Amniotic stem cell (primary cell): ENCODE measurements at places on chromosomes 1 and 21.

GRCh38 chr1:95731466-95731865, 497.5 kb downstream of the RWDD3 start:
- DNase-seq: no peak

DNA sequence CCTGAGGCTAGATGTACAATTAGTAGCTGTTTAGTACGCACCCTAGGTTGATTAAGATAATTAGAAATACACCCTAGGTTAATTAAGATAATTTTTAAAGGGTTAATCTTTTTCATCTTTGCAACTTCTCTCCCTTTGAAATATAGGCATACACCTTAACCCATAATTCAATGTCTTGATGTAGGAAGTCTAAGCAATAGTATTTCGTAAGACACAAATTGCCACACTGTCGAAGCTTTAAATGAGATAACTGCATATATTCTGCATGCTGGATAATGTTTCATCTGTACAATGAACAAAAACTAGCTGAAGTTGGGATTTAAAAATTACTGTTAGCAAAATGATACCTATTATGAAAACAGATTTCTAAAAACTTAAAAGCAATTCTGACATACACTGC, 122.9 kb downstream of the EVI5 start:
- DNase-seq: no peak

DNA sequence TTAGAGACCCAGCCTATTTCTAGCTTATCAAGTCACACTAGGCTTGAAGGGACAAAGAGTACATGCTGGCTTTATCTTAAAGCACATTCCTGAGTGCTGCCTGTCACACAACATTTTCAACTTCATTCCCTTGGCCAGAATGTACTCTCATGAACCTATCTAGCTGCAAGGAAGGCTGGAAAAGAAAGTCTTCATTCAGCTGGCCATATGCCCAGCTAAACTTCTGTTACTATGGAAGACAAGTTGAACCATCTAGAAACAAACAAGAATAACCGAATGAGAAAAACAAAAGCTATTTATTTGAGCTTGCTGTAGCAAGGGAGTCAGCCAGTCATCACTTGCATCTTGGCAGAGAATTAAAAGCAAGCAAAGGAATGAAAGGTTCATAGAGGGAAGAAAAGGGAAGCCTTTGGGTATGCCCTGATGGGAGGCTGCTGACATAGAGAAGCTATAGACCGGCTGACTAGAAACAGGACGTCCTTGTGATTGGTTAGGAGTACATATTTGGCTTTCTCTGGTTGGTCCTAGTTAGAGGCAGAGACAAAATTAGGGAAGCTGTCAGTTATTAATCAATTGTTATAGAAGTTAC, 108.4 kb downstream of the NEK7 start:
- no peak for DNase-seq

DNA sequence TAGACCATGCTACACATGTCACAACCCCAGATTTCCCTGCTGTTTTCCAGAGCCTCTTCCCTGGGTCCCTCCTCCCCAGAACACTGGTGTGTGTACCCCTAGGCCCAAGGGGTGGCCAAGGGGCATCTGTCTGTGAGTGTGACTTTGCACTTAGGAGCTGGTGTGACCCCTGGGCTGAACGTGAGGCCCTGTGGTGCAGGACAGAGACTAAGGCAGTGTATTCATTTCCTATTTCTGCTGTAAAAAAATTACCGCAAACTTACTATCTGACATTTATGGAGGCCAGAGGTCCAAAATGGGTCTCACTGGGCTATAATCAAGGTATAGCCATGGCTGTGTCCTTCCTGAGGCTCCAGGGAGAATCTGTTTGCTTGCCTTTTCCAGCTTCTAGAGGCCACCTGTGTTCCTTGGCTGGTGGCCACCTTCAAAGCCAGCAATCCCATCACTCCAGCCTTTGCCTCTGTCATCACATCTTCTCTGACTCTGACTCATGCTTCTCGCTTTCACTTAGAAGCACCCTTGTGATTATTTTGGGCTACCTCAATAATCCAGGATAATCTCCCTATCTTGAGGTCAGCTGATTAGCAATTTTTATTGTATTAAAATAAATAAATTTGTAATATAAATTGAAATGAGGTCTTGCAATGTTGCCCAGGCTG, 24.0 kb upstream of the ELOA start:
- no peak for DNase-seq

DNA sequence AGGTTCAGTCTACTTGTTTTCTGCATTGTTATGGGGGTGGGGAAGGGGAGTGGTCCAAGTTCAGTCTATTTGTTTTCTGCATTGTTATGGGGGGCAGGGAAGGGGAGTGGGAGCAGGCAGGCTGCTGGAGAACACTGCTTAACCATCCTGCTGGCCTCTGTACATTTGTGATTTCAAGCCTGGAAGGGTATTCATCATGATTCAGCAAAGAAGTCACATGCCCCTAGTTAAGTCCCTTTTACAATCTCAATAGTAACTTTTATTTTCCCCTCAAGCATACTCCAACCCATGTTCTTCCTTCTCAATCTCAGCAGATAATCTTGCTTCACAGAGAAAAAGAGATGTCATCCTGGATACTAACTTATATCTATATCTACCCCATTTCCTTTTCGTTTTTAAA, 7.9 kb downstream of the LYST start:
- no peak for DNase-seq
